NCI-H226 (cell line): ENCODE measurements at places on chromosomes 1 and 21.
A peak's percentile ranks its signal among the peaks of the same experiment; 100 is the strongest.

GRCh38 chr21:45035477-45035848 is 38.9 kb upstream of the ADARB1 start:
- DNase-seq: no peak

DNA sequence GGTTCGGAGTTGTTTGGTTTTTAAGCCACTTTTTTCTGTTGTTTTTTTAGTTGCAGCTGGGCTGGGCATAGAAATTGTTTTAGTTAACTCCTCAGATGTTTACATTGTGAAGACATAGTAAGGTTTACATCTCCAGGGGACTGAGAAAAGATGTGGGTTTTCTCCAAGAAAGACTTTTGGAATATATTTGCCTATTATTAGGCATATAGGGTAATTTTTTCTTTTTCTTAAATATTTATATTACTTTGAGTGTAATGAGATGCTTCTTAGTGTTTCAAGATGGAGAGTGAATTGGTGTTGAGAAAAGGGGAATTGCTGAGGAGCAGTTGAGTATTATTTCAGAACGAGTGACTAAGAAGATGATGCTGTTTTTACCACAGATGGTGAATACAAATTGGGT is 26.6 kb upstream of the PIGK start:
- DNase-seq: no peak

DNA sequence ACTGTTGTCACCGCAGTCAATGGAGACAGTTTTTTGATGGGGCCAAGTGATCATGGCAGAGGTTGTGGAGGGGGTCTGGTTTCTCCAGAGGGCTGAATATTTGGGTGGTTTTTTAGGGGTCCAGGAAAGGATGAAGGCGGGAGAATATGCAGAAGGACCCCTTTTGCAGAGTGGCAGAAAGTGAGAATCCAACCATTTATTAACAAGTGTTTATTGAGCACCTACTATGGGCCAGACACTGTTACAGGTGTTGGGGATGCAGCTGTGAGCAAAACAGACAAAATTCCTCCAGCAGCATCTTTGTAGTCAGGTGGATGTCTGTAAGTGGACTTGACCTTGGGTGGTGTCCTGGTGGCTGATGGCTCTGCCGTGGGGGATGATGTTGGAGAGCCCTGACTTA is 15.4 kb downstream of the PADI1 start:
- no peak for DNase-seq

GRCh38 chr1:66197785-66198184 is 336.2 kb upstream of the SGIP1 start:
- DNase-seq: no peak

DNA sequence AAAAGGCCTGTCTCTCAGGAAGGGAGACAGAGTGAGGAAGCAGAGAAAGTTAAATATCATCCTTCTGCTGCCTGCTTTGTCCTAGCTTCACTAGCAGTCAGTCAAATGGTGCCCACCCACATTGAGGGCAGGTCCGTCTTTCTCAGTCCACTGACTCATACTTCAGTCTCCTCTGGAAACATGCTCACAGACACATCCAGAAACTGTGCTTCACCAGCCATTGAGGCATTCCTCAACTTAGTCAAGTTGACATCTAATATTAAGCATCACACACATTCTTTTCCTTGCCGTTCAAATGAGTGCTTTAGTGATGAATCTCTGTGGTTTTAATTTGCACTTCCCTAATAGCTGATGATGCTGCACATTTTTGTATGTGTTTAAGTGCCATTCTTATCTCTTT is 777.8 kb upstream of the PRMT6 start:
- DNase-seq: peak; percentile 31

- peak; percentile 16 for DNase-seq
Measured at GRCh38 chr21:30839304-30839703, 9.7 kb upstream of the KRTAP7-1 start.

GRCh38 chr1:111535256-111536191 is 32.1 kb upstream of the ADORA3 start:
- DNase-seq: no peak

GRCh38 chr1:36851595-36851994 is 182.7 kb downstream of the GRIK3 start:
- no peak for DNase-seq

DNA sequence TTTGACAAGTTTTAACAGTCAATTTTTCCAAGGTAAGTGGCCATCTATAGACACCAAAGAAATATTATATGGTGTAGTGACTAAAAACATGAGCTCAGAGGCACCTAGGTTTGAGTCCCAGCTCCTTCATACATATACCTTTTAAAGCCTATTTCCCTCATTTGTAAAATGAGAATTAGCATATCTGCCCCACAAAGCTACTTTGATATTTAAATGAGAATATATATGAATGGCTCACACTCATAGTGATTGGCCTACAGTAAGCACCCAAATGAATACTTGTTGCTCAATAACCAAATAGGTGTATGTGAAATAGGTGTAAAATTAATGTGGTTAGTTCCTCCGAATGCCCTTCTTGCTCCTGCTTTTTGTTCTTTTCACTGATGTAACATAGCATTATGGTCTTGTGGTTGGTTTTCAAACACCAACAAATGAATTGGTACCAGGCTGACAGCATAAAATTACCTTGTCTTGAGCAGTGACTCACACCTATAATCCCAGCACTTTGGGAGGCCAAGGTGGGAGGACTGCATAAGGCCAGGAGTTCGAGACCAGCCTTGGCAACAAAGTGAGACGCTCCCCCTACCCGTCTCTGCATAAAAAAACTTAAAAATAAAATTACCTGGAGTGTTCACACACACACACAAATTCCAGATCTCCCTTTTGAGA is 25.3 kb downstream of the CNIH4 start:
- no peak for DNase-seq

DNA sequence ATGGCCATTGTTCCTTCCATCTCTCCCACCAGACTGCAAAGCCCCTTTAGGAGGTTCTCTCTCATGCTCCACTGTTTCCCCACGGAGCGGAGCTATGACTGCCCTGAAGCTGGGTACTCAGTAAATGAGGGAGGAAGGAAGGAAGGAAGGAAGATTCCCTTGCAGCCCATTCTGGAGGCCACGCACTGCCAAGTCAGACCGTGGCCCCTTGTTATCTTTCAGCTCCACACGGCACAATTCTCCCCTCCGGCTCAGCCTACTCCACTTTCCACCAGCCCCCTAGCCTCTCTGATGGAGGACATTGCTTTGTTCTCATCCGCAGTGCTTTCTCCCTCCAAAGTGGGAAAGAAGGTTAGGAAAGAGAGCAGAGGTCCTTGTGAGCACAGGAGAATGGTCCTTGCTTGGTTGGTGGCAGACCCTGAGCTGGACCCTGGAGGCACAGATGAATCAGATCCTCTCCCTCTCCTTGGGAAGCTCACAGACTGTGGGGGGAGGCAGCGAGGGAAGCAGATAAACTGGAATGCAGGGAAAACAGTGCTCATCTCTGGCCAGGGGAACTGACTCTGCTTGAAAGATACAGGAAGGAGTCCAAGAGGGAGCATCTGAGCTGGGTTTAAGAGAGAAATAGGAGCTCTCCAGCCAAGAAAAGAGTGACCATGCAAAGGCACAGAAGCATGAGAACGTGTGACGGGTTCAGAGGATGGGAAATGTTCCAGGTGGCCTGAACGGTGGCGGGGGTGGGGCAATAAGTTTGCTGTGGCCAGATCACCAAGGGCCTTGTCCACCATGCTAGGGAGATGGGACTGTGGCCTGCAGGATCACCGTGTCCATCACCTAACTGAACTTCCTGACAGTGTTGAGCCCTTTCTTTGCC is 52.6 kb downstream of the GLIS1 start:
- no peak for DNase-seq

GRCh38 chr1:228009828-228010775 is 3.3 kb downstream of the WNT3A start:
- DNase-seq: no peak

DNA sequence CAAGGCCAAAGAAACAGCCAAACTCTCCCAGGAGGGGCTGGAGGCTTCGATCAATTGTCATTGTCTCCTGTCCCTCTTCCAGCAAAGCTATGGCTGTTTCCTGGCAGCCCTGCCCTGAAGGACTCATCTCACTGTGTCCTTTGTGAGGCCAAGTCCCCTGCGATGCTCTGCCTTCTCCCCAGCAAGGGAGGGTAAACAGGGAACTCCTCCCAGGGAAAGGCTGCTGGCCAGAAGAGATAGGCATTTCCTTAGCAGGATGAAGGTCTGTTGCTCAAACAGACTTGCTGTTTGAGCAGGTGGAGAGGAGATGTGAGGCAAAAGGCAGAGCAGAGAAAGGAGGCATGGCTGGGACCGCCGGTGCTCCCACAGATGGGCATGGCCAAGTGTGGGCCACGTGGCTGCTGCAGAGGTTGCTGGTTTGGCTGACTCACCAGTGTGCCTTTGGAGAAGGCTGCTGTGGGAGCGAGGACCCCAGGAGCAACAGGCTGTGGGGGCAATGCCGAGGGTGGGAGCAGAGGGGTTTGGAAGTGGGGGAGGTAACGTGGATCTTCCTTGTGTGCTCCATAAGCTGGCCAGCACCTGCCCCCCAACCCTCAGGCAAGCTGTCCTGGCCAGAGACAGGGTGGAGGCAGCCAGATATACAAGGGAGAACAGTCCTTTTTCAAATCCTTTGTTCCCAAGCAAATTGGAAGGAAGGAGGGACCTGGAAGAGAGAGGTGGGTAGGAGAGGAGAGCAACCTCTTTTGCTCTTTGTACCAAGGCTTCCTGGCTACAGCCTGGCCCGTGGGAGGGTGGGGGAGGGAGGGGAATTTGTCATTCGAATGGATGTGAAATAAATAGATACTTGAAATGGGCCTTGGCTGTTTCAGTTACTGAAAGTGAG is 449.8 kb downstream of the SIPA1L2 start:
- no peak for DNase-seq

- no peak for DNase-seq
Measured at GRCh38 chr21:42302794-42303193, 12.4 kb downstream of the TFF3 start.

- no peak for DNase-seq
Measured at GRCh38 chr1:9628541-9629444, 22.7 kb upstream of the PIK3CD start.

DNA sequence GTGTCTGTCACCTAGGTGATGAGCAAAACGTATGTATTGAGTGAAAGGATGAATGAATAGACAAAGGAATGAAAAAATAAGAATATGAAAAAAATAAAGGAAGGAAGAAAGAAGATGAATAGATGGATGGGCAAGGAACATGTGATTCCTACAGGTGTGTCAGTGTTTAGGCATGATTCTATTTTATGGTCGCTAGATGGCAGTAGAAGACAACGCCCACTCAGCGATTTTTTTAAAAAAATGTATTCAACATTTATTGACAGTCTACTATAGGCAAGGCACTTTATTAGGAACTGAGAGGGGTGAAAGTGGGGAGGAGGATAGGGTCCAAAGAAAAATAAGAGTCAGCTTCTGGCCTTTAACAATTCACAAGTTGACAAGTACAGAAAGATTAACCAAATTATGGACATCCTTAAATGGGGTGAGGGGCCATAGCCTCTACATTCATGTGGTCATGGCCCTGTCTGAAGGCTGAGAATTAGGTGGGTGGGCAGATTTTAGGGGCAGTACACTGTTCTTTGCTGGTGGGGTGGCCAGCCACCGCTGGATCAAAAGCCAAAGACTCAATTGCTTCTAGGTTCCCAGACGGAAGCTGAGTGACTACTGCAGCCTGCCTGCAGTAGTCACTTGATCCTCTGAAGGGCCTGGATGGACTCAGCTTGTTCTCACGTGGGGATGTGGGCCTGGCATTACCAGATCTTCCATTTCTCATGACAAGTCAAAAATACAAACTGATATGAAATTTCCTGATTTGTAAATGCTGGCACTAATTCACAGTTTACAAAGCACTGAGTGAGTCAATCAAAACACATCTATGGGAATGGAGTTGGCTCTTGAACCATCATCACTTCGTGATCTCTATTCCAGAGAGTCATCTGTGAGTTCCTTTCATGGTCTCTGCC is 83.9 kb downstream of the FASLG start:
- no peak for DNase-seq

GRCh38 chr1:45884700-45885099 is 81.3 kb downstream of the MAST2 start:
- peak; percentile 39 for DNase-seq

DNA sequence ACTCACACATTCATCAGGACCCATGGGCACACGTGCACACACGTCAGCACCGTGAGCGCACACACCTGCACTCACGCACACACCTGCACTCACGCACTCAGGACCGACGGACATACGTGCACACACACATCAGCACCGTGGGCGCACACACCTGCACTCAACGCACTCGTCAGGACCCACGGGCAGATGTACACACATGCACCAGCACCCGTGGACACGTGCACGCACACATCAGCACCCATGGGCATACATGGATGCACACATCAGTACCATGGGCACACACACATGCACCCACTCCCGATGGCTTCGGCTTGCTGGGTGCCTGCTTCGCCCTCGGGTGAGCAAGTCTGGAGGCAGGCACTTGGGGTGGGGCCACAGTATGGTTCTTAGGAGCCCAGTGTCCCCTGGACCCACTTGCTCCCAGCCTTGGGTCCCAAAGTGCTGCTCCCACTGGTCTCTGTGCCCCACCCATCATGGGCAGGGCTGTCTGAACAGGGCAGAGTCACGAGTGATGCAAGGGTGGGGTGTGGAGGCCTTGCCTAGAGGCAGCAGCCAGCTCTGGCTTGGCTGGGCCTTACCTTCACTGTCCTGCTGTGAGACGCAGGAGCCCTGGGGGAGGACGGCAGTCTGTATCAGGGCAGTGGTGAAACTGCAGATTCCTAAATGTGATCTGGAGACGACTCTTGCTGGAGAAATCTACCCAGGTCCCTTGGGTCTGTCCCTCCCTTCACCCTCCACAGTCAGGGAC is 49.8 kb downstream of the SKI start:
- DNase-seq: no peak

- DNase-seq: no peak
Measured at GRCh38 chr1:119919241-119919640, 22.9 kb upstream of the ADAM30 start.
